ENCODE measurements at places on chromosomes 2 and 18.

DNA sequence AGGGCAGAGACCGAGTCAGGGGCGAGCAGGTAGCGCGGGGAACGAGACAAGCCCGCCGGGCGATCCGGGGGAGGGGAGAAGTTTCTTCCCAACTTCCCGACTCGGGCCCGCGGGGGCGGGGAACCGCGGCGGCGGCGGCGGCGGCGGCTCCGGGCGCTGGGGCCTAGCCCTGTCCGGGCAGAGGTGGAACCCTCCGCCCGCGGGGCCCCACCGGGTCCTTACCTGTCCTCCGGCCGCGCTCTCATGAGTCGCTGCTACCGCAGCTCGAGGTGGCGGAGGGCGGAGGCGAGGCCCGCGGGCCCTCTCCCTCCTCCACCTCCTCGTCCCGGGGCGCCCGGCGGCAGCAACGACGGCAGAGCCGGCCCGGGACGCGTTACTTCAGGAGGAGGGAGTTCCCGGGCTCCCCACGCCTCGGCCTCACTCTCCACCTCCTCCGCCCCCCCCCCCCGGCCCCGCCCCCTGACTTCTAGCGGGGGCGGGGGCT, at the start of gene YES1:
TSS of gene YES1 (minus strand) at position 351 of the 484 bp plus-strand sequence. CDS start 55,415 bp downstream, outside the sequence.
- peak; percentile 45 for DNase-seq

DNA sequence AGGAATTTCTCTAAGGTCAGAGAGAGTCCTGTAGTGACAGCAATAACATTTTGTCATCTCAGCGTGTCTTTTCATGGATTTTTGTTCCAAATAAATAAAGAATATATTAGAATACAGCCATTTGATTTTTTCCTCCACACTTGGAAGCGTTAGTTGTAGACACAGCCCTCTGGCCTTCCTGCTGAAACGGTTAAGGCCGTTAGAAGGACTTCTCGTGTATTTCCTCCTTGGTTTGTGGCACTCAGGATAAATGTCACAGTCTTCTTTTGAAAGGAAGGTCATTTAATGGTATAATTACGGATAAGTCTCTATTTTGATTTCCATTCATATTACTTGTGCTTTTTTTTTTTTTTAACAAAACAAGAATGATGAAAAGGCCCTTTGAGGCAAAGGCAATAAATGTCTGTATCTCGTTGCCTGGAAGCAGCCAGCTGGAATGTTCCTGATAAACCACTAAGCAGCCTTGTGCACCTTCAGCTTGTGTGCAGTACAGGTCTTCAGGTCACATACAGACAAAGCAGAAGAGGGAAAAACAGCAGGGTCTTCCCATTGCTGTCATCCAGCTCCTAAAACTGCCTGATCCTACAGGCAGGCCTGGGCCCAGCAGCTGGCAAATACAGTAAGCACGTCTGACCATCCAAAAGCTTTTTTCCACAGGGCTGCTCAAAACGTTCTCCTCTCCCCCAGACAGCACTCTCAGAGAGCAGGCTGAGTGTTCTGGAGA, 14.4 kb downstream of the EFR3B start:
- no peak for DNase-seq

- no peak for DNase-seq
Observed at GRCh38 chr2:160270571-160271113, 70.6 kb upstream of the ITGB6 start.

- no peak for DNase-seq
Observed at GRCh38 chr2:52269696-52270485, 1238.0 kb upstream of the NRXN1 start.

- no peak for DNase-seq
Observed at GRCh38 chr2:26913999-26914658, 56.3 kb upstream of the MAPRE3 start.

DNA sequence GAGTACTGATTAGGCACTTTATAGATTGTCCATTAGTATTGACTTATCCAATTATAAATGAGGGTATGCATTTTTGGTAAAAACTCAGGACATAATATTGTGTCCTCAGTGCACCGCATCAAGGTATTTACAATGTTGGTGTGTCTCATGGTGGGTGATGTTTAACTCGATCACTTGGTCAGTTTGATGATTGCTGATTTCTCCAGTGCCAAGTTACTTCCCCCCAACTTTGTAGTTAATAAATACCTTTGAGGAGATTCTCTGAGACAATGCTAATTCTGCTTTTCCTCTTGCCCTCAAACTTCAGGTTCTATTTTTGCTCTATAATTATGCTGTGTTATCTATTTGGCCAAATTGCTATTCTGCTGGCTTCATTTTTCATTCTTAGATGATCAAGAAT, 28.2 kb upstream of the SERPINB7 start:
- DNase-seq = no peak

GRCh38 chr2:134792186-134792585, 46.2 kb upstream of the ACMSD start:
- no peak for DNase-seq

GRCh38 chr2:187509667-187510417, 44.4 kb downstream of the TFPI start:
- DNase-seq = no peak

GRCh38 chr2:110748489-110748867, 16.1 kb downstream of the ACOXL start:
- peak; percentile 68 for DNase-seq

DNA sequence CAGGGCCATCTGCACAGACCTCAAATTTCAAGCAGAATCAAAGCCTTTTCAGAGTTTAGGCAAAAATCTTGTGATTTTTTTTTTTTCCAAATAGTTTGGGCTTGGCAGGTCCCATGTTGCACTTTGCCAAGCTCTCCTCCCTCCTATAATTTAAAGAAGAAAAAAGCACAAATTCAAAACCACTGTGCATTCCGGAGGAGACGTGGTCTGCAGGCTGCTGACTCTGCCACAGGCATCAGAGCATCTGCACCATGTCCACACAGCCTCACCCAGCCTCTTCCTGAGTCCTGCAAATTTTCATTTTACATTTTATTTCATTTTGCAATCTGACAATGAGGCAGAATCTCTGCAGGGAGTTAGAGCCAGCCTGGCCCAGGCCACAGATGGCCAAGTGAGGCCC, 15.7 kb upstream of the GPC1 start:
- no peak for DNase-seq

DNA sequence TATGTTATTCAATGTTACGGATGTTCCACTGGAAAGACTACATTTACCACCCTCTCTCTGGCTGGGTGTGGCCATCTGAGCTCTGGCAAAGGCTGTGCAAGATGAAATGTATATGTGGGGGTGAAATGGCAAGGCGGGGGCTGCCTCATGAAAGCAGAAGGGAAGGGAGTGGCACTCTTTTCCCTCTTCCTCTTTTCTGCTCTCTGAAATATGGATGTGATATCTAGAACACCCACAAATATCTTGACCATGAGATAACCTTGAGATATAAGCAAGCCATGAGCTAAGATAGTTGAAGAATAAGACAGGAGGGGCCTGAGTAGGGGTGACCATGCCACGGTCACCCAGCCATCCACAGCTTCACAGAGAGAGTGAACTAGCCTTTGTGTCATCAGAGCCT, 367.8 kb upstream of the ID2 start:
- DNase-seq = no peak

- no peak for DNase-seq
Observed at GRCh38 chr2:240623531-240624010, 1.7 kb upstream of the GPR35 start.

DNA sequence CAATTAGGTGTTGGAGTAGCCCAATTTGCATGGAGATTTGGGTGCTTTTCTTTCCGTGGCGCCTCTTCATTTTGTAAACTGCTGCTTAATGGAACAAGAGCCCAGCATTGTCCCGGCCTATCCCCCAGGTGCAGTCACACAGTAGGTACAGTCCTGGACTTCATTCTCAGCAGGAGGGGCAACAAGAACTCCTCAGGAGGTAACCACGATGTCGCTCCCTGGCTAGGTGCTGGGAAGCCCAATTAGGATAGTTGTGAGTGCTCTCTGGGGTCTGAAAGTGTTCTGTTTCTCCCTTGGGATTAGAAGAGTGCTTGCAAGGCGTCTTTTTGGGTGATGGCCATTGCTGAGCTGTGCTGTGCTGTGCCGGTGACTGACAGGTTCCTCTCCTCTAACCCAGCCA, 53.8 kb downstream of the CABLES1 start:
- no peak for DNase-seq

GRCh38 chr2:11634584-11634983, 35.4 kb downstream of the NTSR2 start:
- no peak for DNase-seq

DNA sequence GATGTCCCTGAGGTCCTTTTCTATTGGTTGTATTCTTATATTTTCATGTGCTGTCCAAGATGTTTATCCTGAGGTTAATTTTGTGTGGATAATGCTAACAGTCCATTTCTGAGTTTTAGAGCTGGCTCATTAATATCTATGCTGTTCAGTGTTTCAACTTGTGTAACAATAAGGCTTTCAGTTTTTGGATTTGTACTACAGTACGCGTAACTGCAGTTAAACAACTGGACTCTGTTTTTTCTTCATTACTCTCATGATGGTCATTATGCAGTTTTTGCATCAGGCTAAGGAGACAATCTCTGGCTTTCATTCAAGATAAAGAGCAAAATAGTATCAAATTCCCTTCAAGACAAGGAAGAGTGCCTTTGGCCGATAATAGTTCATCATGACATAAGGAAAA, 1364.8 kb downstream of the DPP10 start:
- DNase-seq = no peak

- DNase-seq = no peak
Observed at GRCh38 chr2:233486778-233487552, 79.6 kb downstream of the USP40 start.

DNA sequence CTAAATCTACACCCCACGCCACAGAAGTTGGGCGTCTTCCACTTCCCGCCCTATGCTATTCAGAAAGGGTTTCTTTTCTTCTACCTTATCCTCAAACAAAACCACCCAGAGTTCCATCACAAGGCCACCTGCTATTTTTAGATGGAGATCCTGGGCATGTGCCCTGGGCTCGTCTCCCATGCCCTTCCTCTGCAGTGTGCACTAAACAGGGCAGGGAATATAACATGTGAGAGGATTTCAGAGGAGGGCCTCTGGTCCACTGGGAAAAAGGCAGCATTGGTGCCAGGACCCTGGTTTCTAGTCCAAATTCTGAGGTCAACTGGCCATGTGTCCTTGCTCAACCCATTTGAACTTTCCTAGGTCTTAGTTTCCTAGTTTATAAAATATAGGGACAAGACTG, 320.0 kb downstream of the NCKAP5 start:
- no peak for DNase-seq

- no peak for DNase-seq
Observed at GRCh38 chr2:158460632-158461297, 4.0 kb downstream of the PKP4 start.

DNA sequence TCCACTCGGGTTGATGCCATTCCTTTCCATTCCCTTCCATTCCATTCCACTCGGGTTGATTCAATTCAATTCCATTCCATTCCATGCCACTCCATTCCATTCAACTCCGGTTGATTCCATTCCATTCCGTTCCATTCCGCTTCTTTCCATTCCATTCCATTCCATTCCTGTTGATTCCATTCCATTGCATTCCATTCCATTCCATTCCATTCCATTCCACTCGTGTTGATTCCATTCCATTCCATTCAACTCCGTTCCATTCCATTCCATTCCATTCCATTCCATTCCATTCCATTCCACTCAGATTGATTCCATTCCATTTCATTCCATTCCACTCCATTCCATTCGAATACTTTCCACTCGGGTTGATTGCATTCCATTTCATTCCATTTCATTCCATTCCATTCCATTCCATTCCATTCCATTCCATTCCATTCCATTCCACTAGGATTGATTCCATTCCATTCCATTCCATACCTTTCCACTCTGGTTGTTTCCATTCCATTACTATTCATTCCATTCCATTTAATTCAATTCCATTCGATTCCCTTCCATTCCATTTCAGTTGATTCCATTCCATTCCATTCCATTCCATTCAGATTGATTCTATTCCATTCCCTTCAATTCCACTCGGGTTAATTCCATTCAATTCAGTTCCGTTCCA, 1141.8 kb downstream of the RPIA start:
- DNase-seq = no peak

DNA sequence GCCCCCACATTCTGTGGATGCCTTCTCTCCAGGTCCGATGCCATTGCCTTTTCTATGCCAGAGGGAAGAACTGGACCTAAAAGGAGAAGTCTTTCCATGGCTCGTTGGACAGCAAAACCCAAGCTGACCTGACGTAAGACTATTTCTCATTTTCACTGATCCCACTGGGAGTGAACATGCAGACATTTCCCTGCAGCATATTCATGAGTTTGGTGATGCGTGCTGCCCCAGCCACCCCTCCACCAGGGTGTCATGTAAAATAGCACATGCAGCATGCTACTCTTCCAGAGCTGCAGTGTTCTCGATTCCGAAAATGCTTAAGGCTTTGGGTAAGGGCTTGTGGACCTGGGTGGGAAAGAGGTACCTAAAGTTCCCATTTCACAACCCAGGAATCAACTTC, 221.2 kb downstream of the UXS1 start:
- DNase-seq = no peak

GRCh38 chr2:176096986-176097819, 2.4 kb upstream of the HOXD12 start:
- DNase-seq = peak; percentile 56

- no peak for DNase-seq
Observed at GRCh38 chr2:37026050-37026449, 58.1 kb downstream of the HEATR5B start.

- no peak for DNase-seq
Observed at GRCh38 chr2:232846055-232846454, 24.0 kb upstream of the SNORC start.

DNA sequence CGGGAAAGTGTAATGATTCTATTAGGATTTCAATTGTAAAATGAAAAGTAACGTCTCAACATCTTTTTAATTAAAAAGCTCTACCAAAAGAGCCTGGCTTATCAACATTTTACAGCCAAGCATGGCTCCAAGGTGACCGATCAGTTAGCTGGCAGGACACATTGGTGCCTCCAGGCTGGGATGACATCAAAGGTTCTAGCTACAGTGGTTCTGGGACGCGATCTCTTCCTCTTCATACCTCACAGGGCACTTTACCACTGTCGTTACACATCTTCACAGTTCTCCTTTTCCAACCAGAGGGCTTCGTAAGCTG, 693 bp downstream of the ORC2 start:
- no peak for DNase-seq

DNA sequence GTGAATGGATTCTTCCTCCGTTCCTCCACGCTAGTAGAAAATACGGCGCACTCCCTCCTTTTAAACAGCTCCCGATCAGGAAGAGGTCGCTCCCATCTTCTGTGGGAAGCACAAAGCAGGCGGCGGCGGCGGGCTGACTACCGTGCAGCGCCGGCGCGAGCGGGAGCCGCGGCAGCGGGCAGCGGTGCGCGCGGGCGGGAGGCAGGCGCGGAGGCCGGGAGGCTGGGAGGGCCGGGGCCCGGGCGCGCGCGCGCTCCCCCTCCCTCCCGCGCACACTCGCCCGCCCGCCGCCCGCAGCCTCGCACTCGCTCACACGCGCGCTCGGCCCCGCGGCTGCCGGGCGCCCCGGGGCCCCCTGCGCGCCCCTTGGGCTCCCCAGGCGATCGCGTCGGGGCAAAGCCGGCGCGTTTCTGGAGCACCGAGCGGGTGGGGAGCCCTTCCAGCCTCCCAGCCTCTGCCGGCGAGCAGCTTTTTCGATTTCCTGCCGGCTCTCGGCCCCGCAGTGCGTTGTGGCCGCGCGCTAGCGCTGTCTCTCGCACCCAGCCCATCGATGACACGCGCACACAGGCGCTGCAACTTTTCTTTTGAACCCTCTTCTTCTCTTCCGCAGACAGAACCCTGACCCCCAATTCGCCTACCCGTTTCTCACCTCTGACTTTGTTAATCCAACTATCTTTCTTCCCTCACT, at the start of gene SLC8A1:
TSS of gene SLC8A1 (minus strand) at position 173 of the 688 bp plus-strand sequence.
- no peak for DNase-seq

Data from stimulated activated CD4-positive, alpha-beta T cell treated with anti-CD3 and anti-CD28 coated beads, TNF-alpha, amount 100 ng/mL, for 24 hours (primary cell).